ENCODE measurements at places on chromosomes 5 and 9.

DNA sequence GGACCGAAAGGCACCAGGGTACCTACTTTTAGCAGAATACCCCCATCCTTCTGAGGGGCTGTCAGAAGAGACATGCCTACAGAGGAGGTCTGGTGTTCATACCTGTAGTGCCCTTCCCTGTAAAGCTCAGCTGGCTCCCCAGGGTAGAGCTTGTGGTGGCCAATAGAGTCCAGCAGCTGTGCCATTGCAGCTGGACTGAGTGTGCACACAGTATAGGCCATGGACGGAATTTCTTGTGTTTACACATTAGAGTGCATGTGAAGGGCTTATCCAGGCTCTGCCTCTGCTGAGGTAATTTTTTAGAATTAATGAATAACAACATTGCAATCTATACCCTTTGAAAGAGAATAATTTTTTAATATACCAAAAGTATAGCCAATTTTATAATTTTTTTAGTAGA, 191.0 kb downstream of the ZSWIM6 start:
- DNase-seq, result no peak

- DNase-seq, result no peak
Observed at GRCh38 chr5:112122353-112122752, 296.7 kb downstream of the EPB41L4A start.

DNA sequence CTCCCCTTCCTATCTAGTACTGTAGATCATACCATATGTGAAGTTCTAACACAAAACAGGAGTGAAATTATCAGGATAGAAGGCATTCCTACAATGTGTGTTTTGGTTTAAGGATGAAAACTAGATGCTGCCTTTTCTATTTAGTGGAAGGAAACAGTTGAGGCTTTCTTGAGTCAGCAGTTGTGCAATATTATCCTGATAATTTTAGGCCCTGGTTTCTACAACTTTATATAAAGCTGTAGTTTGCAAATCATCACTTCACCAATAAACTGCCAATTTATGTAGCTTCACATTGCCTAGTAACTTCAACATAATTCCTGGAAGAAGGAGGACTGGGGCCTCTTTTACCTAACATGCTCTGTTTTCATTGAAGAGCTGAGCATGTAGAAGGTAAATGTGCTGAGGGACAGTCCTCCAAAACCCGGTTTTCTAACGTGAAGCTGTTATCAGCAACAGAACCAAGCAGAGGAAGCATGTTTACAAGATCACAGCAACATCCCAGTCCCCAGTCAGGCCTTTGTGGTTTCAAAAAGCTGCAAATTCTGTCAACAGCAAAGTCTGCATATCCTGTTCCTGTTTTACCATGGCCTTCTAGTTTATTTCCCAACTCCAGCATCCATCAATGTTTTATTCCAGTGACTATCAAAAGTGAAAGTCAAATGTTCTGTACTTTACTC, 513.4 kb upstream of the MEF2C start:
- peak; percentile 76 for DNase-seq

DNA sequence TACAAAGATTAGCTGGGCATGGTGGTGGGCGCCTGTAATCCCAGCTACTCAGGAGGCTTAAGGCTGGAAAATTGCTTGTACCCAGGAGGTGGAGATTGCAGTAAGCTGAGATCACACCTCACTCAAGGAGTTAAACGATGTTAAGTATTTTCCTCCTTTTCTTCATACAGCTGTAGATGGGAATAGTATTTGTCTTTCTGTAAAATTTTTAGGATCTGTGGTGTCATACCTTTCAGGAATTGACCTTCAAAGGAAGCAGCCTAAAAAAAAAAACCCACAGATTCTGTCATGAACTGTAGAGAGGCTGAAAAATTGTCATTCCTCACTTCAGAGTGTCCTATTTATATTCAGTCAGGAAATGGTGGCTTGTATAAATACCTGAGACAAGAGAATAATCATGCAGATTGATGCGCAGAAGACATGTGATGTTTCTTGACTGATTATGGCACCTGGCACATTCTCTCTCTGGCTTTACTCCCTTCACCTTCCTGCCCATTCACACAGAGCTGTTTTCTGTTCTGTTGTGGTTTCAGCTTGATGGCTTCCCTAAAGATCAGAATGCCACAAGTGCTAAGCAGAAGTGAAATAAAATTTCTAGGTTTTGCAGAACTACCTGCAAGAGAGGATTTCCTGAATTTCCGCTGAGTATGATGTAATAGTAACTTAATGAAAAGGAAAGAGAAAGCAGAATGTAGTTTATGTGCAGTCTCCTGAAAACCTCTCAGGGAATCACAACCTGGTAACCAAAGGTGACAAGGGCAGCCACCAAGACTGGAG, 3.8 kb downstream of the IFNA1 start:
- peak; percentile 40 for DNase-seq

- no peak for DNase-seq
Observed at GRCh38 chr5:98004463-98004862, 769.0 kb upstream of the RGMB start.

DNA sequence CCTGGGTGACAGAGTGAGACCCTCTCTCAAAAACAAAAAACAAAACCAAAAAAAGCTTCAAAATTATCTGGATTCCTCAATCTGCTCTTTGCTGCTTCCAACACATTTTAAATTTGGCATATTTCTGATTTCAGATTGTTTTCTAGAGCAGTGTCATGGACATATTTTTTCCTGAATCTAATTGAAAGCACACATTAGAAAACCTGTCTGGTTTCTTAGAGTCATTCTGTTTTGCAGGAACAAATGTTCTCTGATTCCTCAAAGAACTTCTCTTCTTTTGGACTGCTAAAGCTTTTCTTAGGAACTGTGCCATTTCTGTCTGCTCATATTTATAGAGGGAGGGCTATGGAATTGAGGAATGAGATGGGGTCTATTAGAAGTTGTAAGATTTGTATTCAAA, 81.6 kb downstream of the RAI14 start:
- DNase-seq, result no peak

- DNase-seq, result peak; percentile 50
Observed at GRCh38 chr5:170986598-170986997, 124.8 kb downstream of the RANBP17 start.

DNA sequence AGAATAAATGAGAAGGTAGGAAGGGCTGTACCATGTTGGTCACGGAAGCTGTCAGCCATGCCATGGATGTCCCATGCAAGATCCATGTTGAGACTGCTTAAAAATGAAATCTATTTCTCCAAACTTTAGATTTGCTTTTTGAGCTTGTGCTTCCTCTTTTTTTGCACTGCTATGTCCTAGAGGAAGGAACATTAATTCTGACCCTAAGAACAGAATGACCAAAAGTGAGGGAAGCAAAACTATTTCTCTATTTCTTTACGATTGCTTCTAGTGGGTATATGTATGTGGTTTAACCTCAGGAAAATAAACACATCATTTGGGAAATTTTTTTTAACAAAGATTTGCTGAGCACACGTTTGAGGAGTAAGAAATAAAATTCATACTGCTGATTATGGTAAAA, 84.6 kb downstream of the USP20 start:
- DNase-seq, result no peak

GRCh38 chr9:109476642-109477257, 21.4 kb downstream of the PTPN3 start:
- no peak for DNase-seq

DNA sequence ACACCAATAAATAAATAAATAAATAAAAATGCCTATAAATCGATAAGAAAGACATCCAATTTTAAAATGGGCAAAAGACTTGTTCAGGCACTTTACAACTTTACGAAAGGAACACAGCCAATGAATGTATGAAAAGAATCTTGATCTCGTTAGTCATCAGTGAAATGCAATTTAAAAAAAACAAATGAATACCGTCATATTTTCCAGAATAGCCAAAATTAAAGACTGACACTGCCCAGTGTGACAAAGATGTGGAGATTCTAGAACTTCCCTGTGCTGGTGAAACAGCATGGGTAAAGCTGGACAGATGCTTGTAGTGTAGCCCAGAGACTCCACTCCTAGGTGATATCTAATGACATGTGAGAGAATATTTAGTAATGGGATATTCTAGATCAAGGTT, 127.1 kb downstream of the GOLPH3 start:
- DNase-seq, result no peak

DNA sequence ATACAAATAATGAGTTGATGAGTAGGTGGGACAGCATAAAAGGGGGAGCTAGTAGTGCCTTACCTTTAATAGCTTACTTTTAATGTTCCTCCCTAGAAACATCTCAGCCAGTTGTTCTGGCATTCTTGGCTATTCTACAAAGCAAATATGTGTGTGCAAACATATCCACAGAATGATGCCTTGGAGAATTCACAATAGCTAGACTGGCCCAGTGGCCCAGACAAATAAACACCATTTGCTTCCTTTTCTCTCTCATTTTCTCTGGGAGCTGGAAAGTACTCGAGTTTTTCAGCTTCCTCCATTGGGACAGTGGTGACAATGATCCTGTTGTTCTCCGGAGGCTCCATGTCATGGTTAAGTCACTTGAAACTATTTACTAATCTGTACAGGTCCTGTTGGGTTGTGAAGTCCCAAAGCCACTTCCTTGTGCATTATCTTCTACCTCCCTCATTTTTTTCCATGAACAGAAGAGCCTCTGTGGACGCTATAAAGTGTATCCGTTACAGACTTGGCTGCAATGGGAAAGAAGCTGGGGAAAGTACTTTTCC, 122.9 kb downstream of the DMAC1 start:
- DNase-seq, result no peak

GRCh38 chr9:89659473-89659872, 54.7 kb downstream of the GADD45G start:
- no peak for DNase-seq

DNA sequence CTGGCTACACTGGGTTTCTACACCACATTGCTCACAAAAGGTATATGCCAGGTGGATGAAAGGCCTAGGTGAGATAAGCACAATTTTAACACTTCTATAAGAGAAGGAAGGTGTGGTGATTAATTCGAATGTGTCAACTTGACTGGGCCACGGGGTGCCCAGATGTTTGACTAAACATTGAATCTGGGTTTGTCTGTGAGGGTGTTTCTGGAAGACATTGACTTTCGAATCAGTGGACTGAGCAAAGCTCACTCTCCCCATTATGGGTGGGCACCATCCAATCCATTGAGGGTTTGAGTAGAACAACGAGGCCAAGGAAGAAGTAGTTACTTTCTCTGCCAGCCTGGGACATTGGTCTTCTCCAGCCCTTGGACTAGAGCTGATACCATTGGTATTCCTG, 78.2 kb upstream of the COL5A1 start:
- DNase-seq, result no peak

GRCh38 chr9:121696930-121697329, 45.5 kb downstream of the DAB2IP start:
- no peak for DNase-seq

- no peak for DNase-seq
Observed at GRCh38 chr9:126616521-126616976, 2.8 kb downstream of the LMX1B start.

- peak; percentile 93 for DNase-seq
Observed at GRCh38 chr9:127856729-127857116, 2.3 kb upstream of the ENG start.

DNA sequence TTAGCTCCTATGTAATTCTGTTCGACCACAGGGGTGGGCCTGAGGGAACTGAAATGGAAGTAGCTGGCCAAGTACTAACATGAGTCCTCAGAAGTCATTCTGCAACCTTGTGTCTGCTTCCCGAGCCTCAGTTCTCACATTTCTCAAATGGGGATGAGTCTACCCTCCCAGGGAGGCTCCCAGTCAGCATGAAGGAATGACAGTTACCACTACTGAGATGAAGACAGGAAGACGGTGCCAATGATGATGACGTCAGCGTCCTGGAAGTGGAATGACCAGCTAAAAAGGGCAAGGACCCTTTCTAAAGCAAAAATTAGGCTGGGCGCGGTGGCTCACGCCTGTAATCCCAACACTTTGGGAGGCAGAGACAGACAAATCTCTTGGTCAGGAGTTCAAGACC, 6.8 kb downstream of the PIP5KL1 start:
- DNase-seq, result no peak

DNA sequence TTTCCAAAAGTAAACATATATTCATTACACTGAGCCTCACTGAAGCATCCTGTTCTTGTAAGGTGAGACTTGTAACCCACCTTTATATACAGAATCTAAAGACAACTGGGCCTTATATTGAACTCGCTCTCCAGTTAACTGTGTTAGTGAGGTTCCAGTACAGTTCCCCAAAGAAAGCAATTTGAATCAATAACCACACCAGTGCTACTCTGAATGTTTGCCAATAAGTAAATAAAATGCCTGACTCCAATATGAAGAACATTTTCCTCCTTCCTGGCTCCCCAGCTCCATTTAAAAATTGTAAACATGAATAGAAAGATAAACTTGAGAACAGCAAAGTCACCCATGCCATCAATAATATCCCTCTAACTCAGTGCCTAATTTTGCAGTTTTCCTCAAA, 50.1 kb downstream of the FBXW11 start:
- DNase-seq, result no peak

- DNase-seq, result no peak
Observed at GRCh38 chr5:77908787-77909186, 132.6 kb upstream of the TBCA start.

- peak; percentile 80 for DNase-seq
Observed at GRCh38 chr9:68685770-68686169, 19.3 kb upstream of the PIP5K1B start.

DNA sequence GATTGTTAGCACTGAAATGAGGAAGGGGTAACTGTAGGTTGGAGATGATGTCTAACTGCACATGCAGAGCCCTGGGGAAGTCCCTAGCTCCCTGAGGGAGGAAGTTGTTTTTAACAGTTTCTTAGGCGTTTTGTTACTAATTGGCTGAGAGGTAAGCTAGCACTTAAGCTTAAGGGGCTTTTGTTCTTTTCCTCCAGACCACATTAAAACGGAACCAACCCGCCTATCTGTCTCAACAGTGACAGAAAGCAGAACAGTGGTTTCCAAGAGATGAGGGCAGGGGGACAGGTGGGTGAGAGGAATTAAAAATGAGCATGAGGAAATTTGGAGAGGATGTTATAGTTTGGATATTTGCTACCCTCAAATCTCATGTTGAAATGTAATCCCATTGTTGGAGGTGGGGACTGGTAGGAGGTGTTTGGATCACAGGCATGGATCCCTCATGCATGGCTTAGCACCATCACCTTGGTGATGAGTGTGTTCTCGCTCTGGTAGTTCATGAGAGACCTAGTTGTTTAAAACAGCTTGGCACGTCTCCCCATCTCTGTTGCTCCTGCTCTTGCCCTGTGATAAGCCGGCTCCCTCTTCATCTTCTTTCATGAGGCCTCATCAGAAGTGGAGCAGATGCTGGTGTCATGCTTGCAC, 38.9 kb downstream of the LYRM7 start:
- peak; percentile 67 for DNase-seq
